DMS79 treated with DMSO at 0.1 percent for 48 hours (cell line): ENCODE measurements at places on chromosomes 1 and 21.
A peak's percentile ranks its signal among the peaks of the same experiment; 100 is the strongest.

DNA sequence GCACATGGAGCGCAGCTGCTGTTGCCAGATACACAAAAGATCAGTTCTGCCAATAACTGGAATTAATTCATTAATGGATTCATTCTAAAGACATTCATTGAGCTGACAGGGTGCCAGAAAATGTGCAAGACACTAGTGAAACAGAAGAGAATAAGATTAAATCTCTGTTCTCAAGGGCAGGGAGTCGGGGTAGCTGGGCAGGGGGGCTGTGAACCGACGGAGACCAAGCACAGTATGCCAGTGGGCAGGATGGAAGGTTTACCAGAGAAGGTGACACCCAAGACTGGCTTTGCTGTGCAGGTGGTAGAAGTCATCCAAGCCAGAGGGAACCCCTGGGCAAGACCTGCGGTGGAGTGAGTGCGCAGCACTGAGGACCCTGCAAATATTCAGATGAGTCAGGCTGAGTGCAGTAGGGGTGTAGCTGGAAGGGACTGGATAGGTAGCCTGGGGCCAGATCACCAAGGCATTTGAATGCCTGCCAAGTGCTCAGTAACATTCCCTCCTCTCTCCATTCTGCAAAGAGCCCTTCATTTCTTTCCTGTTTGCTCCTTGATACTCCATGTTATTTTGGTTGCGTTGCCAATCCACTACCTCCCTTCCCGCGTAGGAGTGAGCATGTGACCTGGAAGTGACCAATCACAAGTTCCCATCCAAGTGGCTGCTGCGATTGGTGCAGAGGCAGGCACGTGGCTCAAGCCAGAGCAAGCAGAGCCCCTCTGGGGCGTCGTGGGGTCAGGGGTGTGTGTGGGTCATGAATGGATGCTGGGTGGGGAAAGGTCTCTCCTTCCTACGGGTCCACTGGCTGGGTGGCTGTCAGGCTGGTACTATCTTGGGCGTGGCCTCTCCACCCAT is 413.1 kb downstream of the PTPRU start:
- DNase-seq = peak; percentile 98

DNA sequence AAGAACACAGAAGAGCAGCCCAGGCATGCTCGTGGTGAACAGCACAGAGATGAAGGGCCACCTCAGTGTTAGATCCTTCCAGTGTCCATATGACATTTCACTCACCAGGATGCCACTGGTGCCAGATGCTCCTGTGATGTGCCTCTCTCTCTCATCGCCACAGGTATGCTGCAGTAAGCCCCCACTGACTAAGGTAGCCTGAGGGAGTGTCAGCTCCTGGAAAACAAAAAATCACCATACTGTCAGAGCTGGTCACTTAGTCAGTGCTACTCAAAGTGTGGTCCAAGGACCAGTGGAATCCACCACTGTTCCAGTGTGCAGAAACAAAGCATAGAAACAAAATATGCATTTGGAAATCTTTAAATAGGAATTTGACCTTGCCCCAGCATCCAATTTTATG is 27.1 kb upstream of the BCL9 start:
- no peak for DNase-seq

- DNase-seq = no peak
Observed at GRCh38 chr1:223137455-223138085, 5.5 kb downstream of the TLR5 start.

DNA sequence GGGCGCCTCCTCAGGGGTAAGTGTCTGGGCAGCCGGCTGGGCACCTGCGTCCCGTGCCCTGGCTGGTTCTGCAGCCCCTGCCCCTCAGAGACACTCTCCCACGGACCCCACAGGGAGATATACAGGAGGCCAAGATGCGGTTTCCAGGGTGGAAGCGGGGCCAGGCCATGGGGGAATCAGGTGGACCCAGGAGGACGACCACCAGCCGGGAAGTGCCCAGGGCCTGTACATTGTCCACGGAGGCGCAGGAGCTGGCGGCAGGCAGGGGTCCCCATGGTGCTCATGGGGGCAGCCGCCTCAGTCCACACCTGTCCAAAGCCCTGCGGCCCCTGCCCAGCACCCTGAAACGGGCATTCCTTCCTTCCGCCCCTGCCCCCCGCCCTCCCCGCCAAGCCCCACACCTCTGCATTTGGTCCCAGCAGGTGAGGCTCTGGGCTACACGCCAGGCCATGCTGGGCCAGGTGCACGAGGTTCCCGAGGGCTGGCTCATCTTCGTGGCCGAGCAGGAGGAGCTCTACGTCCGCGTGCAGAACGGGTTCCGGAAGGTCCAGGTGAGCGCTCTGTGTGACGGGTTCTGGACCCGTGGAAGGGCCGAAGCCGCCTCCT is 36.7 kb downstream of the SLC19A1 start:
- DNase-seq = no peak

DNA sequence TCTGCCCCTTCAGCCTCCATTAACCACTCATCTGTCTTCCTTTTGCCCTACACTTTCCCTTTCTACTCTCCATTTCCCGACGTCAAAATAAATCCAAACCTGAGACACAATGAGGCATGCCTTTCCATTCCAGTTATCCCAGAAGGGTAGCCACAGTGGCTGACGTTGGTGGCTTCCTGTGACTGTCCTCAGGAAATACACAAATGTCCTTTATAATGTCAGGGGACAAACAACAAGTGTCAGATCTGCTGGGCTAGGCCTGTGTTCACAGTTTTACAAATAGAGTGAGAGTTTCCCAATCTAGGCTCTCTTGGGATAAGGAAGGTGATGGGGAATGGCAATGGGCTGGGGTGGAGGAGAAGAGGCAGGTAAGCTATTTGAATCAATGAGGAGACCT is 135.3 kb downstream of the BRINP2 start:
- DNase-seq = no peak

DNA sequence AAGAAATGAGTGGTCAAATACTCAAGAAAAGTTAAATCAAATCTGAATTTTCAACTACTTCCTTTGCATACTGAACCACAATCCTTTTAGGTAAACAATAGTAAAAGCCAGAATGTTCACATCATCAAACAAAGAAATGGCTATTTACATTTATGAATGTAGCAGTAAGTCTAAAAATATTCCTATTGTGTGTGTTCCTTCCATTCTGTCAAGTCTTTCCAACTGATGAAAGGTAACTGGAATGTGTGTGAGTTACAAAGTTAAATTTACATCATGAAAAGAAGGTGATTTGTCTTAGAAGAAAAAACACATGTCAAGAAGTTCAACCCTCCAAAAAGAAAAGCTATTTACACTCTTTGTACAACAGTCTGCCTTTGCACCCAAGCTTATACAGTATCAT is 203.1 kb downstream of the SIPA1L2 start:
- no peak for DNase-seq

- no peak for DNase-seq
Observed at GRCh38 chr1:119006406-119007279, 18.5 kb upstream of the TBX15 start.

- DNase-seq = no peak
Observed at GRCh38 chr1:8525216-8525557, 207.3 kb downstream of the SLC45A1 start.

DNA sequence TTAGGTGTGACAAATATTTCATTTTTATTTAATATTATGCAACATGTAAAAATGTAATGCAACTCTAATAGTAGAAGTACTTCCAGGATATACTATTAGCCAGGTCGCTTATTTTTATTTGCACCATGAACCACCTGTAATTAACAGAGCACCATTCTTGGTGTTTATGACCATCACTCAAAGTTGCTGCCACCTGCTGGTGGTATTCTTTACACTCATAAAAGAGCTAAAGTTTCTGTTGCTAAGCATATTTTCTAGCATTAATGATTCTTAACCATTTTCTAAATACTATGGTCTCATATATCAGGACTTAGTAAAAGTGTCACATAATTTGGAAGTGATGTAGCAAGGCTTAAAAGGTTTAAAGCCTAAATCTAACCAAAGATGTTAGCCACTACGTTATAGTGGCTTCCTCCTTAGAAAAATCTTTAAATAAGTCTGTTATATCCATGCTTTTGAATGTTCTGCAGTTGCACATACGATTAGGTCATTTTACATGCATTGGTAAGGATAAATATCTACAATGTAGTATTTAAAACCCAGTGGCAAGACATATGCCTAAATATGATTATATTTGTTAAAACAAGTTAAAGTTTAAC is 244.5 kb downstream of the NEGR1 start:
- no peak for DNase-seq

GRCh38 chr1:97088391-97088790 is 366.8 kb downstream of the PTBP2 start:
- no peak for DNase-seq

- DNase-seq = no peak
Observed at GRCh38 chr1:247430434-247430833, 14.5 kb downstream of the NLRP3 start.

DNA sequence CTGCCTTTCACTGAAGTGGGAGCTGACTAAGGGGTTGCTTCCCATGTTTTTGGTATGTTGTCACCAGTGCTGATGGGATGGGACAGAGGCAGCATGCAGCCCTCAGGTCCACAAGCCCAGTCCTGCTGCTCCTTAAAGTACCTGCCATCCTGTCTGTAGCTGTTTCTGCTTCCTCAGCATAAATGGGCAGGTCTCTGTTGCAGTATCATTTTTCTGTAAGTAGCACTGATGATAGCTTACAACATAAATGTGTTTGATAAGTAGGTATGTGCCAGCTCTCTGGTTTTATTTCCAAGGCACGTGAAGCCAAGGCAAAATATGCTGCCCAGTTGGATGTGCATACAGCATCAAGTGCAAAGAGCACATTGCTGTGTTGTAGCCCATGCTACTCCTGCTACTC is 173.0 kb downstream of the VPS13D start:
- no peak for DNase-seq

- peak; percentile 34 for DNase-seq
Observed at GRCh38 chr1:165367375-165367993, 11.0 kb upstream of the LMX1A start.

- DNase-seq = no peak
Observed at GRCh38 chr1:184052750-184053149, 1.2 kb downstream of the TSEN15 start.

- no peak for DNase-seq
Observed at GRCh38 chr1:206739411-206740076, 31.0 kb upstream of the IL19 start.

DNA sequence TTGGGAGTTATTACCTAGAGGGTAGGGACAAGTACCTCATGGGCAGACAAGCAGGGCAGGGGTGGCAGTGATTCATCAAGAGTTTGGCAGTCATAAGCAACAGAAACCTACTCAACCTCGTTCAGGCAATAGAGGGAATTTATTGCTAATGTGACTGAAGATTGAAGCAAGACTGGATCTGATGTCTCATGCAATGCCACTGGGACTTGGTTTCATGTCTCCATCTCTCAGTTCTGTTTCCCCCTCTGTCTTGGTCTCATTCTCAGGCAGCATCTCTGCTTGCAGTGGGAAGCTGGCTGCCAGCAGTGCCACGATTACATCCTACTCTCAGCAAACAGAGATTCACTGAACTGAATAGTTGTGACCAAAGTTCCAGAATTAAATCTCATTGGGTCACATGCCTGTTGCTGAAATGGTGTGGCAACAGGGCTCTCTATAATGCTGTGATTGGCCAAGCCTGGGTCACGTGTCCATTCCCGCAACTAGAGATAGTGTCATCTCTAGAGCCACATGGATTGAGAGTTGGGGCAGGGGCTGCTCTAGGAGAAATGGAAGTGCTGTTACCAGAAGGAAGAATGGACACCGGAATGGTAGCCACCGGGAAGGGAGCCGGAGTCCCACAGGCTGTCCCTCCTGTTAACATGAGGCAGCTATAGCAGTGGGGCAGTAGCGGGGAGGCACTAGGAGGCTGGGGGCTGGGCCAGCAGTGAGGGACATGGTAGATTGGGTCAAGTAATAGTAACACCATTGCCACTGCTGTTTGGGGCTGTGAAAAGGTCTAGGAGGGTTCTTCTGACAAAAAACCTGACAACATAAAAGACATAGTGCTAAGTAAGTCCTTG is 3.9 kb upstream of the CDC42 start:
- DNase-seq = peak; percentile 16

DNA sequence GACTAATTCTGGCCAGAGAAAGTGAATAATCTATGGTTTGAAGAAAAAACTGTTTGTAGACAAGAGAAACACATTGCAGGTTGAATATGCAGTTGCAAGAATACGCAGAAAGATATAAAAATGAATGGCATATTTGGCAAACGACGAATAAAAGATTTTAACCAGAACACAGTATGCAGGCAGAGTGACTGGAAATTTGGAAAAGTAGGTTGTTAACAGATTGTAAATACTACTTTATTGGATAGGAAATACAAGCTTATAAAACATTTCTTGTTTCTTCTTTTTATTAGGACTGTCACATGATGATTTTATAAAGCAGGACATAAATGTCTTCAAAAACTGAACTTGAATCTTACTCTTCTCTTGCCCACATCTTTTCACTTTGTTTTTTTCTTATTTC is 573.3 kb upstream of the PBX1 start:
- DNase-seq = no peak

DNA sequence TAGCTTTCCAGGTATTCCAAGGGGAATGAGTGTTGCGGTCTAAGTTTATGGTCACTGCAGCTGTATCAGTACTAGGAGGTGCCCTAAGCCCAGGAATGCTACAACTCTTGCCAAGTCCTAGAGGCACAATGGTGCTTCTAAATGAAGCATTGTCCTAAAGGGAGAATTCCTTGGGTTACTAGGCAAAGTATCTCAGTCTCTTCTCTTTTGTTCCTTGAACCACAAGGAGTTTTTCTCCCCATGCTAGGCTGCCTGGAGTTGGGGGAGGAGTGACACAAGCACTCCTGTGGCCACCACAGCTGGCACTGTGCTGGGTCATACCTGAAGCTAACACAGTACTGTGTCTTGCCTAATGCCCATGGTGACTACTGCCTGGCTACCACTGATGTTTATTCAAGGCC is 50.7 kb downstream of the KMO start:
- no peak for DNase-seq

DNA sequence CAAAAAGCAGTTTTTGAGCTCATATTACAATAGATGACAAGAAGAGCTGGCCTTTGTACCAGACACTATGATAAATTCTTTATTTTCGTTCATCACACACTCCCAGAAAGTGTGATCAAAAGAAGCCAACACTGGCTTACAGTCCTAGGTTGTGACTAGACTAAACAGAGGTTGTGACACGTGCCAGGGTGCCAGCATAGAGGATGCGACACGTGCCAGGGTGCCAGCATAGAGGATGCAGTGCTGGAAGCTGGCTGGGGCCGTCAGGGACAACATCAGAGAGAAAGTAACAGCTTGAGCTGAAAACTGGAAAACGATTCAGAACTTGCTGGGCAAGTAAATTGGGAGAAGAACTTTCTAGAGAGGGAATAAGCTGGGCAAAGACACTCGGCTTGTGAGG is 2.2 kb downstream of the MTARC1 start:
- DNase-seq = no peak

- no peak for DNase-seq
Observed at GRCh38 chr21:22046576-22046975, 1048.4 kb downstream of the NCAM2 start.

- DNase-seq = no peak
Observed at GRCh38 chr1:189619682-189620332, 857.9 kb downstream of the BRINP3 start.
